ENCODE measurements at places on chromosomes 1 and 21. TPM values are rescaled to one million over a fixed set of nuclear protein-coding genes. Genes with fewer than 3 reads are reported as not detected.

Gene PPOX
- 33.2 TPM for total RNA-seq

Gene S100A16
- total RNA-seq = not detected

Gene PROK1
- total RNA-seq = not detected

Gene MPL
- total RNA-seq = not detected

Gene FHL3
- 9.8 TPM for total RNA-seq

Gene LRRC71
- total RNA-seq = not detected

GRCh38 chr1:45051005-45051772, 39.1 kb downstream of the UROD start:
- peaks cover 1% of the 10 kb centered on the region for H3K27me3 ChIP-seq
- no peak for DNase-seq
- no peaks in the 10 kb centered on the region for H3K36me3 ChIP-seq
- H3K4me3 ChIP-seq = peak overlapping the region; percentile 9

DNA sequence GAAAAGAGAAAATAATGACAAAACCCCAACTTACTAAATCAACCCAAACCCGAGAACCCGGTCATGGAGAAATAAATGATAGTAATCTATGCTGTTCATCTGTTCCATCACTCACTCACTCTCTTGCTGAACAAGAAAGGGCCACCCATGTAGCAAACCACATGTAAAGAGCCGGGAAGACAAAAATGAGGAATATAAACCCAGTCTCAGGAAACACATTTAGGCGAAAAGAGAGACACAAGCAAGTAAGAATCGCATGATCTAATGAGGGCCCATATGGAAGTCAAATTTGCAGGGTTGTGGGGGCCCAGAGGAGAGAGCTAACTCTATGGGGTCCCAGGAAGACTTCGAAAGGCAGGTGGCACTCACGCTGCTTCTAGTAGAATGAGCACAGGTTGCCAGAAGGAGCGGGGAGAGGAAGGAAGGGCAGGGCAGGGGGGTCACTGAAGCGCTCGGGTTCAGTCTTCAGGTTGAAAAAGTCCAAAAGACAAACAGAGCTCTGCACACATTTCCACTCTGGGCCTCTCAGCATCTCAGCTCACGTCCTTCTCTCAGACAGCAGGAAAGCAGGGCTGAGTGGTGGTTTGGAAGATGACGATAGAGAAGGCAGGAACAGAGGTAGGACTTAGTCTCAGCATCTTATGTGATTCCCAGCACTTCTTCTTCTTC, 142.9 kb upstream of the KRTAP19-8 start:
- DNase-seq = no peak
- no peaks in the 10 kb centered on the region for H3K27me3 ChIP-seq
- peaks cover 51% of the 10 kb centered on the region for H3K36me3 ChIP-seq
- peaks cover 74% of the 10 kb centered on the region for H3K4me1 ChIP-seq

DNA sequence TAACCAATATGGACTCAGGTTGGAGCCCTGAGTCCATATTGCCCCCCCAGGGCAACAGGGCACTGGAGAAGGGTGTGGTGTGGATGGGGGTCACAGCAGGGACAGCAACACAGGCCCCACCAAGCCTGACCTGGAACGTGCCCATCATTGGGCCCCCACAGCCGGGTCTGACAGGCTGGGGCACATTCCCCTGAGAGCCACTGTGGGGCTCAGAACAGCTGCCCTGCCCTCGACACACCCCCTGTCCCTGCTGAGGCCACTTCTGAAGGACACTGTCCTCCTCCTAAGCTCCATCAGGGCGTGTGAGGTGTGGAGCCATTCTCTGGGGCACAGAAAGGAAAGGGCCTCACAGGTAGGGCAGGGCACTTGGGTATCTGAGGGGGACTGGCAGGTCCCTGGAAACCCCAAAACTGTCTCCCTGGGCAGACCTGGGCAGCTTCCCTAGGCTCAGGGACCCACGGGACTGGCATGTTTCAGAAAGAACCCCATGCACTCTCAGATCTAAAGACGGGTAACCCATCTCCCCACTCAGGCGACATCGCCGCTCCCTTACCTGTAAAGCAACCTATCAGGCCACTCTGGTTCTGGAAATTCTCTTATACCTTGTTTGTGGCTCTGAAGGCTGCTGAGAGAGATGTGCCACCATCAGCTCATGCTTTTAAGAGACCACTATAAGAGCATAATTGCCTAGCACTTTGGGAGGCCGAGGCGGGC, 95.5 kb downstream of the DMRTB1 start:
- H3K4me1 ChIP-seq = no peaks in the 10 kb centered on the region
- DNase-seq = no peak
- no peaks in the 10 kb centered on the region for H3K36me3 ChIP-seq
- H3K27me3 ChIP-seq = peaks cover 3% of the 10 kb centered on the region
- H3K27ac ChIP-seq = no peak overlapping the region

GRCh38 chr1:114387010-114387360, 124.0 kb downstream of the TRIM33 start:
- H3K4me3 ChIP-seq = no peak overlapping the region
- peaks cover 2% of the 10 kb centered on the region for H3K4me1 ChIP-seq
- DNase-seq = no peak
- peaks cover 34% of the 10 kb centered on the region for H3K36me3 ChIP-seq

DNA sequence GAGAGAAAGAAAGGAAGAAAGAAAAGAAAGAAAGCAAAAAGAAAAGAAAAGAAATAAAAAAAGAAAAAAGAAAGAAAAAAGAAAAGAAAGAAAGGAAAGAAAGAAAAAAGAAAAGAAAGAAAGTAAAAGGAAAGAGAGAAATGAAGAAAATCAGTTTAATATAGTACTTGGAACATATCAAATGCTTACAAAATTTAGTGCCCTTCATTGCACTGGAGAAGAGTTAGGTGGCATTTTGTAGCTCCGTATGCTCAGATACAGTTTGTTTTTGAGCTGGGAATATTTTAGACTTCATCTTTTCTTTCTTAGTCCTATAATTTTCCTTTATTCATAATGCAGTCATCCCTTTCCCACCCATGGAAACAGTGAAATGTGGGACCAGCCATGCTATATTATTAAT, 56.2 kb upstream of the APP start:
- no peak overlapping the region for H3K4me3 ChIP-seq
- DNase-seq = no peak
- H3K27me3 ChIP-seq = no peaks in the 10 kb centered on the region
- H3K27ac ChIP-seq = no peak overlapping the region

- H3K27ac ChIP-seq = no peak overlapping the region
- no peak overlapping the region for H3K4me3 ChIP-seq
- no peaks in the 10 kb centered on the region for H3K36me3 ChIP-seq
- peaks cover 32% of the 10 kb centered on the region for H3K27me3 ChIP-seq
- H3K4me1 ChIP-seq = no peaks in the 10 kb centered on the region
Observed at GRCh38 chr1:162230096-162230495, 146.6 kb downstream of the SPATA46 start.

Measured in activated CD4-positive, alpha-beta memory T cell treated with anti-CD3 and anti-CD28 coated beads, Interleukin-2, amount 10 ng/mL, durations not matched to agents 7 days and 5 days (primary cell).